ENCODE measurements at places on chromosomes 3 and 15.

DNA sequence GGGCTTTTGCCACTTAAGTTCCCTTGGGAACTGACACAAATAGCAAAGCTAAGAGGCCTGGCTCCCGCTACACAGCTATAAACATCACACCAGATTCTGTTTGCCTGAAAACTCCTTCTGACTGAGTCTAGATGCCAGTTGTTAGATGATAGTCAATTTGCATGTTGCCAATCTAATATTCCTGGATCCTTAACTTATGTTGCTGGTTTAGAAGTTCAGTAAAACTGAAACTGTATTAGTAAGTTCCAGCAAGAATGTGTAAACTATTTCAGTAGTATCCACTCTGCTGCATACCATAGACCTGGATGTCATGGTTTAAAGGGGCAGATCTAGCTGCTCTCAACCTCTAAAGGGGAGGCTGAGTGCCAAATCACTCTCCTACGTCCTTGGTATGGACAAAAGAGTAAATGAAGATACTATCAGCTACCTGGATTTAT lies 27.1 kb upstream of the LACTB start:
- DNase-seq, result no peak

GRCh38 chr3:114974387-114974786 lies 172.7 kb downstream of the ZBTB20 start:
- no peak for DNase-seq

- peak; percentile 20 for DNase-seq
These were observed 549 bp downstream of the TRH start for GRCh38 chr3:129974833-129975704.

DNA sequence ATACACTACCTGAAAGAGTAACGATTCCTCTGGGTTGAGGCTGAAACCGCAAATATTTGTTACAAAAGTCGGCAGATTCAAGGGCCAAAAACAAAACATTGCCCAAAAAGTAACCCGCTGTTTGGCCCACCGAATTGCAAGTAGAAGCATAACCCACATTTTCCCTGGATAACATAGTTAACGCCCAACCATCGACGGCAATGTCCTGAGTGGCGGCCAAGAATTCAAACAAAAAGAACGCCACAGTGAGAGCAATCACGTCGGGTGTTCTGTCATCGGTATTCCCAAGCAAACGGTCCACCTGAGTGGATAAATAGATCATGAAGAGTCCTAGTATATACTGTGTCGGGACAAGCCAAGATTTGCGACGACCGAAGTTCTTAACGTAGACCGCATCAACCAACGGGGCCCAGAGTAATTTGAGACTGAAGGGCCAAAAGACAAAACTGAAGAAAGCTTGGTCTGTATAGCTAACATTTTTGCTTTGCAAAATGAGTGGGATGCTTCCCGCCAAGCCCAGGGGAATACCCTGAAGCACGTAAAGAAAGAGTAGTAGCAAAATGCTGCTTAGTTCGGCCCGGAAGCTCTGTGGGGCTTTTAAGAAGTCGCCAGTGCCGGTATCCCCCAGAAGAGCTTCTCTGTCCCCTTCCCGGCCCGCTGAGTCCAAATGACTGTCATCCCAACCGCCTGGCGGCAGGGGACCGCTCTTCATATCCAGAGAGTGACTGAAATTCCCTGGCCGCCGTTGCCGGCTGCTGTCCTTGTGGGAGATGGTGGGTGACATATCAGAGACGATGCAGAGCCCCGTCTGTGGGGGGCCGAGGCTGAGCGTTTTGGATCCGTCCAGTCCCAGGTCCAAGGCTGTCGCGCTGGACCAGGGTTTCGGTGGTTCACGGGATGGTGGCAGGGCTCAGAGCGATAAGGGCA lies 750 bp downstream of the SLC33A1 start:
- DNase-seq, result peak; percentile 7

DNA sequence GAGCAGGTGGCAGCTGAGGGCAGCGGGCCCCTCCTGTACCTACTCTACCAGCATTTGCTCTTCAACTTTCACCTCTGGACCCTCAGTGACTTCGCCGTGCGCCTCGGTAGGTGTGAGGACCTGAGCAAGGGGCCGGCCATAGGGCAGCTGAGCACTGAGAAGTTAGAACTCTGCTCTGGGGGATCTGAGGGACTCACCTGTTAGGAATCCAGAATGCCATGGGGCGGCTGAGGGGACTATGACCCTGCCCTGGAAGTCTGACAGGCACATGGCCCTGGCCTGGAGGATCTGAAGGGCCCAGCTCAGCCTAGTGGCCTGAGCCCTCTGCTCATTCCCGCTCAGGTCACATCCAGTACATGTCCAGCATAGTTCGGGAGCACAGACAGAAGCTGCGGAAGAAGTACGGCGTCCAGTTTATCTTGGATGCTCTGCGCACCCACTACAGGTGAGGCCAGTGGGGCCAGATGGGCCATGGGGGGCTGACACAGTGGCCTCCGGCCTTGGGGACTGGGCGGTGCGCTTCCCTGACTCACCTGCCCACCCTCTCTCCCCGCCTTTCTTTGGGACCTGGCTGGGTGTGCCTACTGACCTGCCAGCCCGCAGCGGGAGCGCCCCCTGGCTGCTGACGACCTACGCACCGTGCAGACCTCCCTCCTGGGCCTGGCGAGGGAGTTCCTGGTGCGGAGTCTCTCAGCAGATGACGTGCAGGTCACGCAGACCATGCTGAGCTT lies 18.8 kb downstream of the NBEAL2 start:
- peak; percentile 13 for DNase-seq

Data from NCI-H1092 treated with DMSO at 0.1 percent for 48 hours (cell line).